ENCODE measurements at places on chromosomes 5 and 9.

- no peak for DNase-seq
Observed at GRCh38 chr5:97560599-97560993, 377.5 kb upstream of the RIOK2 start.

GRCh38 chr9:33795819-33796218 is 458 bp downstream of the PRSS3 start:
- no peak for DNase-seq

GRCh38 chr9:121737481-121737931 is 86.1 kb downstream of the DAB2IP start:
- no peak for DNase-seq

- no peak for DNase-seq
Observed at GRCh38 chr9:131304676-131305355, 15.3 kb downstream of the PLPP7 start.

DNA sequence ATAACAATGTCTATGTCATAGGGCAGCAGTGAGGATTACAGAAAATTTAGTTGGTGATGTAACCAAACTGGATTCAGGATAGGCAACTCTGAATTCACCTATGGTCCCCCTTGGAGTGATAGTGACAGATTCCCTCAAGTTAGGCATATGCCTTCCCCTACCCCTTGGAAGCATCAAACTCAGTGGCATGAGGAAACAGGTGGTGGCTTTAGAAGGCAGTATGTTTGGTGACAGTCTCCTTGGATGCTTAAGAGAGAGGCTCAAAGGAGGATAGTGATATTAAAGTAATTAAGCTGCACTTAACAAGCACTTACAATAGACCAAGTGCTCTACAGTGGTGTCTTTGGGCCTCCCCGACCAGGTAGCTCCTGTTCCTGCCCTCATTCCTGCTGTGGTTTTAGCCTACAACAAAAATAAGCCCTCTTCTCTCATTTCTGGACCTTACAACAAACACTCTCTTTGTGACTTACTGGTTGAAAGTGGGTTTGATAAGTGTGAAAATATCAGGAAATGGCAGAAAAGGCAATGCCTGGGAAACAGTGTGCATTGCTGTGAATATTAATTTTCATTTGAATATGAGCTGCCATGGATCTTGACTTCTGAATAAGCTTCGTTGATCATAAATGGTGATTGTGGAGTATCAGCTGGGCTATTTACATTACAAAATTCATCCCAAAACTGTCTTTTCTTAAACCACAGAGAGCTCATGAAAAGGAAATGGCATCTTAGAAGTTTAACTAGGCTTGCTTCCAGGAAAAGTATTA is 29.2 kb downstream of the NR4A3 start:
- DNase-seq: no peak

DNA sequence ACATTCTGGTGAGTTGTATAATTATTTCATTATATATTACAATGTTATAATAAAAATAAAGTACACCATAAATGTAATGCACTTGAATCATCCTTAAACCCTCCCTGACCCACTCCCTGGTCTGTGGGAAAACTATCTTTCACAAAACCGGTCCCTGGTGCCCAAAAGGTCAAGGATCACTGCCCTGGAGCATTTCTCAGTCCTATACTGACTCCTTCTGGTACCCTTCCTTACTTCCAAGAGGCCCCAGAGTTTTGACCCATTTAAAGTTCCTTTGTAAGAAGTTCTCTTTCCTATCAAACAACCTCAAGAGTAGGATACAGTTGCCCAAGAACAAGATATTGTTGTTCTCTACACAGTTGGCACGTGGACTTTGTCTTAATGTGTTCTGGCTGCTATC is 88.9 kb upstream of the TRPM3 start:
- DNase-seq: no peak

DNA sequence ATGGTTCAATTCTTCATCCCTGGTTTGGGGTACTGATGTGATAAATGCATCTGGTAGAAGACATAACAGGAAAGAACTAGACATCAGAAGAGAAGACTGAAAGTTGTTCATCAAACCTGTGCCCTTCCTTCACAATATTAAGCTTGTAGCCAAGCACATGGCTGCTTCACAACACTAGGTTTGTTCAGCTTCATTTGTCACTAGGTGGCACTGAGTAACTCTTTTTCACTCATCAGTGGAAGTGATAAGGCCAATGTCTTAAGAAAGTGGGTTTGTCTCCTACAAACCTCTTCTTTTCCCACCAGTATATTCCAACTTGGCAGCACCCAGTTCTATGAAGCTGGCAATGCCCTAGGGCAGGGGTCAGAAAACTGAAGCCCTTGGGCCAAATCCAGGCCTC is 26.9 kb downstream of the ZNF484 start:
- DNase-seq: no peak

DNA sequence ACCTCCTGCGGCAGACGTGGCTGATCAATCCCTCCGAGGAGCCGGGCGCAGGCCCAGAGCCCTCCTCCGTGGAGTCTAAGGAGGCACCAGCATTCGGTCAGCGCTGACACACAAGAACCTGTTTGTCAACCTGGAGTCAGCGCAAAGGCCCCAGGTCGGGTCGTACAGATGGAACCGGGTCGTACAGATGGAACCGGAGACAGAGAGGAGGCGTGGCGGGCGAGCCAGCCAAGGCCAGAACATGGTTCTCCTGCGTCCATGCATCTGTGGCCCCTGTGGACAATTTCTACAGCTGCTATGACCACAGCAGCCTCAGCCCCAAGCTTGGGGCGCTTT is 125.1 kb upstream of the SARDH start:
- DNase-seq: no peak

- peak; percentile 29 for DNase-seq
Observed at GRCh38 chr5:122187426-122187825, 58.1 kb downstream of the ZNF474 start.

DNA sequence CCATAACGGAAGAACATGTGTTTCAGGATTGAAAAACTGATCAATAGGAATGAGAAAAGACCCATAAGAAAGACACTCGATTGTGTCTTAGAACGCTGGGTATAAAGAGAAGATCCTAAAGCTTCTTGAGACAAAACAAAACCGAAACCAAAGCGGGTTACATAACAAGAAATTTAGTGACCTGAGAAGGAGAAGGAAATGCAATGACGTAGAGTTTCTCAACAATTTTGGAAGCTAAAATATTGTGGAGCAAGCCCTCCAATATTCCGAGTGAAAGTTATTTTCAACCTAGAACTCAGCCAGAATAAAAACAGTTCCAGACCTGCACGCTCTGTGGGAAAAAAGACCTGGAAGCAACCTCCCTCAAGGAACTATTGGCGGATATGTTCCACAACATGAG is 81.9 kb upstream of the FREM1 start:
- DNase-seq: no peak

DNA sequence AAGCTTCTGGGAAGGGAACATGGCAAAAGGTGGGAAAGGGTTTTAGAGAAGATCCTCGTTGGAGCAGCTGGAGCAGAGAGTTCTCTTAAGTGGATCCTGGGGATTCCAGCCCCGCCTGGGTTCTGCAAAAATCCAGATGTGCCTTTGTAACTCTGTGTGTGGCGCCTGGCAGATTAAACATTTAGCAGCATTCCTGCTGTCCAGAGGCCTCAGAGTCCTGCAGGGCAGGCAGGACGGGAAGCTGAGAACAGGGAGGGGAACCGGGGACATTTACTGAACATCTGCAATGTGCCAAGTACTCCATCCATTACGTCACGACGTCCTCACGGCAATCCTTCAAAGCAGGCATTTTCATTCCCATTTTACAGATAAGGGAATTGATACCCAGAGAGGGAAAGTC is 6.0 kb downstream of the EIF4E1B start:
- DNase-seq: no peak

DNA sequence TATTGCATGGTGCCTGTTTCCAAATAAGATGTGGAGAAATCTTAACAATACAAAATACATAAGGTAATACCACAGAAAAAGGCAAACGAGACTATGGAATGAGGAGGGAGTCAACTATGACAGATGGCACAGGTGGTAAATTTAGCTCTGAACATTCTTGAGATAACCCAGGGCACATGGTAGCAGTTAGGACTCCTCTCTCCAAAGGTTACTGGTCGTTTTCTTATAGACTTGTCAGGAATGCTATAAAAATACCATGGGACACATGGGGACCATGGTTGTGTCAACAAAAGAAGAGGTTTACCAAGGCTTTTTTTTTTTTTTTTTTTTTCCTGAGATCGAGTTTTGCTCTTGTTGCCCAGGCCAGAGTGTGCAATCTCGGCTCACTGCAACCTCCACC is 209.4 kb upstream of the RFX3 start:
- DNase-seq: no peak

- DNase-seq: no peak
Observed at GRCh38 chr9:133098104-133098754, 22.8 kb downstream of the RALGDS start.

- no peak for DNase-seq
Observed at GRCh38 chr5:55923177-55923771, 71.5 kb downstream of the IL6ST start.

GRCh38 chr5:154917757-154918156 is 20.3 kb downstream of the GEMIN5 start:
- no peak for DNase-seq

GRCh38 chr9:11443631-11444030 is 830.8 kb upstream of the PTPRD start:
- no peak for DNase-seq

GRCh38 chr5:55286411-55286933 is 21.0 kb downstream of the DHX29 start:
- no peak for DNase-seq

- DNase-seq: no peak
Observed at GRCh38 chr5:116778032-116778431, 203.4 kb upstream of the SEMA6A start.

DNA sequence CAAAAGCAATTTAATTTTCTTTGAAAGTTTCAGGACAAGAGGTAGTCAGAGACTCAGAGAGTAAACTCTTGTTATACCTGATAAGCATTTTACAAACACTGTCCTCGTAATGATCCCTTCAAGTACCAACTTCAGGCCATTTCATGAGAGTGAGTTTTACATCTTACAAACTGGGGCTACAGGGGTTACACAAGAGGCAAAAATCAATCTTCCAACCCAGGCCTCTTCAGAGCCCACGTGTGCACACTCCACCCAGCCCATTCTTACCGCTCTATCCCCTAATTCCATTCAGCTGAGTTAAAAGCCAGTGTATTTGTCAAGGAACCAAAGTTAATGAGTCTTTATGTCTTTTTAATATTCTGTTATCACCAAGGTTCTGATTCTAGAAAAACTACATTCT is 46.5 kb downstream of the PSMB7 start:
- DNase-seq: no peak

- no peak for DNase-seq
Observed at GRCh38 chr9:3474821-3475220, 51.0 kb downstream of the RFX3 start.

GRCh38 chr5:121019106-121019505 is 555.0 kb downstream of the PRR16 start:
- no peak for DNase-seq

DNA sequence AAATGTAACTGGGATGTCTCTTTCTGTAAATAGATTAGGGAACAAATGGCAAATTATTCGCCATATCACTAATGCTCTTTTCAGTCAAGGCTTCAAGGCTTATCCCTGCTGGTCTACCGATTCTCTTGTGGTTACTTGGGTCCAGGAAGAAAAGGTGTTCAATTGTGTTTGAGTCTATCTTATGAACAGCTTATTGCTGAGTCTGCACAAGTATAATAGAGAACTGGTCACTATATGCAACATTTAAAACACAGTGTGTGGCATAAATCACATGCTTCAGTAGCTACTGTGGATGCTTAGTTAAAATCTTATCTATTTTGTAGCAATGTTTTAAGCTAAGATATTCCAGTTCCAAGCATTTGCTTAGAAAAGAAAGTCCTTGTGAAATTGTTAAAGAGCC is 274.2 kb upstream of the FAM174A start:
- no peak for DNase-seq

- DNase-seq: no peak
Observed at GRCh38 chr9:1939926-1940368, 75.2 kb upstream of the SMARCA2 start.

DNA sequence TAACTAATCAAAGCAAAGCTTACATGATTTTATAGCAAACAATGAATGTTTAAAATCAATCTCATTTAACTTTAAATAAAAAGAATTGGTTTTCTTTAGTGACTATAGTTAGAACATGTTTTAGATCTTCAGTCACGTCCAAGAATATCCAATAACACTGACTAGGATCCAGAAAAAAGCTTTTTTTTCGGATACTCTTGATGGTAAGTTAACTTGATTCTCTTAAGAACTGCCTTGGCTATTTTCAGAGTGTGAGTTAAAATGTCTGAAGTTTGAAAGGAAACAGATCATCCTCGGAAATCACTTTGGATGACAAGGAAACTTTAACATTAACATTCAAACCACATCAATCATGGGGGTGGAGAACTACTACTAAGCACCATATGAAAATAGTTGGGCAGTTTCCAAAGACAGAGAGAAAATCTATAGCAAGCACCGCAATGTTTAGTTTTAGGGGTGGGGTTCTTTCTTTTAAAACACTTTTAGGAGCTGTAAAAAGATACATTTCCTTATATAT is 83.7 kb upstream of the SLC27A6 start:
- DNase-seq: no peak

- no peak for DNase-seq
Observed at GRCh38 chr5:158492841-158493242, 606.9 kb downstream of the EBF1 start.

- no peak for DNase-seq
Observed at GRCh38 chr9:109914280-109915027, 134.5 kb downstream of the PALM2AKAP2 start.

- no peak for DNase-seq
Observed at GRCh38 chr5:168314735-168315411, 23.4 kb downstream of the WWC1 start.

DNA sequence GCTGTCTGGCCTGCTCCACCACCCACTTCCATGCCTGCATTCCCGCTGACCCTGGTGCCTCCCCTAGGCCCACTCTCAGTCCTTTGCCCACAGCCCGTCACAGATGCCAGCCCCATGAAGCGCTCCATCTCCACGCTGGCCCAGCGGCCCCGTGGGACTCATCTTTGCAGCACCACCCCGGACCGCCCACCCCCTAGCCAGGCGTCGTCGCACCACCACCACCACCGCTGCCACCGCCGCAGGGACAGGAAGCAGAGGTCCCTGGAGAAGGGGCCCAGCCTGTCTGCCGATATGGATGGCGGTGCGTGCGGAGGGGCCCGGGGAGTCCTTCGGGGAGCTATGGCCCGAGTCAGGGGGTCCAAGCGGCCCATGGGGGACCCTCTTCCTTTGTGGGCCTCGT is 242.5 kb downstream of the CACNA1B start:
- DNase-seq: no peak

Measured in heart right ventricle (tissue), 16 donors.